ENCODE measurements at places on chromosomes 11 and 22.

DNA sequence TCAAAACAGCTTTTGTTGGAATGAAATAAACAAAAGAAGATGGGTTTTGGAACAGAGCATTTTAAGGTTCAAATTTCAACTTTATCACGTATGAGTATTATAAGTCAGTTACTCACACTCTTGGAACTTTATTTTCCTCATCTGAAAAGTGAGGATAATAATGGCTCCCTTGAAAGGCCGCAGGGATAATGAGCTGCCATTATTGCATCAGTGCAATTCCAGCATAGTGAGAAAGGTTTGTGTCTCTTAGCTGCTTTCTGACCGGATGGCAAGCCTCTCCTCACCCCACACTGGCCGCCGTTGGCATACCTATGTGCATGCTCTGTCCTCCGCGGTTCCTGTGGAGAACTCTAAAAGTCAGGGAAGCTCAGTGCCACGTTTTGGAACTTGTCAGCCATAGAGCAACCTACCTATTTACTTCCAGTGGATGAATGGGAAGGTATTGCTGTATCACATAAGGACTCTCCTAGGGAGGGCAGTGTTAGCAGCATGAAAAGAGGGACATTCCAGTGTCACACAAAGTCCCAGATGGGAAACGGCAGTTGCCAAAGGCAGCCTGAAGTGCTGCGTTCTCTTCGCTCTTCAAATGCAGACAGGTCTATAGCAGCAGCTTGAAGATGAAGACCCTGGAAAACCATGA is 368.9 kb downstream of the NTM start:
- no peak for DNase-seq

DNA sequence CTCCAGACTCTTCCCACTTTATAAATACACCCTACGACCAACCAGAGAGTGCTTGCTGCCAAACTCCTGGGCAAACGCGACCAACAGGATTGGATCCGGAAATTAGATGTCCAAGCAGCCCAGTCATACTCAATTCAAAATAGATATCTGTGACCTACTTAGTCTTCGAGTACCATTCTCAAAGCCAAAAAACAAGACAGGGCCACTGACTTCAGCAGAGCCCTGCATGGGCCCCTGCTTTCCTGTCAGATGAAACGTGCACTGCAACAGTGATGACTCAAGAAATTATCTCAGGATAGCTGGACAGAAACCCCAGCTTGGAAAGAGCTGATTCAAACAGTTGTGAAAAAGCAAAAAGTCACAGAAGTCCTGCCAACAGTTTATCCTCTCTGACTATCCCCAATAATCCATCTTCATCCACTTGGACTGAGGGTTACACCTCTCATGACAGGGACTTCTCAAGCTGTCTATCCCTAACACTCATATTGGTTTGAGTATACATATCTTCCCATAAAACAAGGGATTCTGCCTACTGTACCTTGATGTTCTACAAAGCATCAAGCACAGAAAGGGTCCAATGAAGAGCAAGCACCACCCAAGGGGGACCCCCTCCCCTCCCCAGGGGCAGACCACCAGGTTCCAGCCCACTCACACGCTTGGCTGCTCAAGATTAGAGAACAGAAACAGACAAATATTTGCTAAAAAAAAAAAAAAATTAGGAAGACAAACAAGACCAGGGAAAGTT is 17.4 kb downstream of the SMCO4 start:
- peak; percentile 71 for DNase-seq

DNA sequence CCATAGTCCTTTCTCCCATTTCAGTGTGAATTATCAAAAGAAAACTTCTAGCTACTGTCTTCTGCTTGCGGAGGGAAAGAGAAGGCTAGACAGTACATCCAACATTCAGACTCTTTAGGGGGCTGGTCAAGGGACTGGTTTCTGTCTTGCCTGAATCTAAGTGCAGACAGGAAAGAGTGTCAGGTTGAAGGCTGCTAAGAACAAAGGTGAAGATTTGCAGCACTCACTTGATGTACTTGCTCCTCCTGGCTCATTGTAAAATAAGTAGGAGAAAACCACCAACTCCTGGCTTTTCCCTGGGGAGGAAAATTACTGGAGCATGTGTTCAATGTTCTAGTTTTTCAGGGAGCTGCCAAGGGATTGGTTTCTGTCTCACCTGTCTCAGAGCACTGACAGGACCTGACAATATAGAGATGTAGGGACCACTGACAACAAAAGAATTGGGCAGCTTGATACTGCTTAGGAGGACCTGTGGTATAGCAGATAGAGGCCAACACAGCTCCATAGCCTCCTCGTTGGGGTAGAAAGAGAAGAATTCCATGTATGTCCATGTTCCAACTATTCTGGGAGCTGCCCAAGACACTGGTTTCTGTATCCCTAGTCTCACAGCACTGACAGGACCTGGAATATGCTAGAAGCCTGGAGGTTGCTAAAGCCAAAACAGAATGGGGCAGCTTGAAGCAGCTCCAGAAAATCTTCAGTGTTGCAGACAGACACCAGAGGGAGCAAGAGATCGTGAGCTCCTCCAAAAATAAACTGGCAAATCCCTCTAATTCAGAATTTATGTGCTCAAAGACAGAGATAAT is 39.7 kb upstream of the MMP12 start:
- peak; percentile 64 for DNase-seq

DNA sequence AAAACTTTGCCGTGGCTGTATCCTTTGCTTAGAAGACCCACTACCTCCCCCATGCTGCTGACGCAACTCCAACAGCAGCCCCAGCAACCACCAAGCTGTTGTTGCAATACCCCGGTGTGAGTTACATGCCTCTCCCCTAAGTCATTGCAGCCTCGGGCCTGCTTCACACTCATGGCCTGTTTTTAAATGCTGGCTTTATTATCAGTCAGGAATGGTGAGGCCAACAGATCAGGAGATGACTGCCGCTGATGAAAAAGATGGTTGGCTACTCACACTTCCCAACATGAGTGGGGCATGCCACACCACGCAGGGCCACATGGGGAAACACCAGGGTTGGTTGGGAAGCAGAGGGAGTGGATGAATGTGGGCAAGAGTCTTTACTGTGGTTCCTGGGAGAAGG is 171.5 kb upstream of the SYT13 start:
- DNase-seq, result no peak

DNA sequence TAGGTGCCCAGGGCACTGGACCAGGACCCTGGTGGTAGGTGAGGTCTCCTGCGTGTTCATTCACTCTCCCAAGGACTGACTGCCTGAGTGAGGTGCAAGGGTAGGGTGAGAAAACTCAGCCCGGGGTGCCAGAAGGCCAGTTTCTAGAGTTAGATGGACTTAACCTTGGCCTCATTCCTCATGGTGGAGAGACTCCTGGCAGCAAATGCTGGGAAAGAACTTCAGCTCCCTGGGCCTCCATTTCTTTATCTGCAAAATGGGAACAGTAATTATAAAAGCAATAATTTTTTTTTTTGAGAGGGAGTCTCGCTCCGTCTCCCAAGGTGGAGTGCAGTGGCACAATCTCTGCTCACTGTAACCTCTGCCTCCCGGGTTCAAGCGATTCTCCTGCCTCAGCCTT is 47.7 kb downstream of the TRIOBP start:
- no peak for DNase-seq

GRCh38 chr11:38438091-38438490 is 1840.1 kb upstream of the RAG2 start:
- no peak for DNase-seq

- DNase-seq, result no peak
Measured at GRCh38 chr11:20119315-20119714, 41.0 kb downstream of the DBX1 start.

DNA sequence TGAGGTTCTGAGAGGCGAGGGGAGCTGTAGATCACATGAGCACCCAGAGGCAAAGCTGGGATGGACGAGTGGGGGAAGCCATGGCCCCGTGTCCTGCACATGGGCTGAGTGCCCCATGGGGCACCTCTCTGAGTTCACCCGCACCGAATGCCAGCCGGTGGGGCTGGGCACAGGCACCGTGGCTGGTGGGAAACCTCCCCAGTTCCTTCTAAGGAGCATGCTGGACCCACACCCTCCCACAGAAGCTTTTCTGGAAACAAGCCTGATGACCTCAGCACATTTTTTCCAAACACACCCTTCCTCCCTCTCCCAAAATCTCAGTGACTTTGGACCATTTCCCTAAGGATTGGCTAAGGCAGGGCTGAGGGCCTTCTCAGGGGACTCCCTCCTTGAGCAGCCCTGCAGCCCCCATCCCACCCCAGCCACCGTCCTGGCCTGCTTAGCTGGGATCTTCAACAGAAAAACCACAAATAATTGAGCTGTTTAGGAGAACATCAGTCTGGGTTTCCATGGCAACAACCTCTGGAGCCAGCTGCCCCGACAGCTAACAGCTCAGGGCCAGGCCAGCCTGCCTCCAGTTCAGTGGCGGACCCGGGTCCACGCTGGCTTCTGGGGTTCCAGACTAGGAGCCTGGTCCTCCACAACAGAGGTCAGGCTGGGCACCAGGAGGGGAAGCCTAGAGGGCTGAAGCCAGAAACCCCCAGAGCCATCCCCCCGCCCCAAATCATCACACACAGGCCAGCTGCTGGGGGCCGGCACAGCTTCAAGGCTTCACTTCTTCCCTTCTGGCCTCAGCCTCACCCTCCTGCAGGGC is 18.1 kb upstream of the LINC01488 start:
- DNase-seq, result no peak

Data from suppressor macrophage treated with lipopolysaccharide for 4 hours (primary cell).